ENCODE measurements at places on chromosomes 3 and 15.

- no peak for DNase-seq
These were observed 32.6 kb downstream of the PPCDC start for GRCh38 chr15:75056036-75056435.

DNA sequence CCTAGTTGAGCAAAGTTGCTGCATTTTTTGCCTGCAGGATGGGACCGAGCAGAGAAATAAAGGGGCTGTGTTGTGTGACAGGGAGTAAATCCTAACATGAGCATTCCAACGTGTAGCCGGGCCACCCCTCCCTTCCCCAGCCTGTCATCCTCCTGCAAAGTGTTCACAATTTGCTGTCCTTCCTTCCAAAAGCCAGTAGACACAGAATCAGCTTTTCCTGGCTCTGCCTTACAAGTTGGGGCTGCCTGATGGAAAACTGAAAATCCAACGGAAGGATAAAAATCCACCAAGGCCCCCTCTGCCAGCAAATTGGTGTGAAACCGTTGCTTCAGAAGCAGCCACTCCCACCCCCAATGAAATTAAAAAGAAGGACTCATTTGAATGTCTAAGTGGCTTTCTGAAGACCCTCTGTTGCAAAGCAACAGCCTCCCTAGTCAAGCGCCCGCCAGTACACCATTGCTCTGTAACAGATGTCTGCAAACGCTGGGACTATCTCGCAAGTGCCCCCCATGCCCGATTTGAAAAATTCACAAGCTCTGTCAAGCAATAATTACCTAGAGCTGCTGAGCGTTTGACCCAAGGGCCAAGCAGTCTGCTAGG, 665 bp downstream of the FRMD4B start:
- no peak for DNase-seq

DNA sequence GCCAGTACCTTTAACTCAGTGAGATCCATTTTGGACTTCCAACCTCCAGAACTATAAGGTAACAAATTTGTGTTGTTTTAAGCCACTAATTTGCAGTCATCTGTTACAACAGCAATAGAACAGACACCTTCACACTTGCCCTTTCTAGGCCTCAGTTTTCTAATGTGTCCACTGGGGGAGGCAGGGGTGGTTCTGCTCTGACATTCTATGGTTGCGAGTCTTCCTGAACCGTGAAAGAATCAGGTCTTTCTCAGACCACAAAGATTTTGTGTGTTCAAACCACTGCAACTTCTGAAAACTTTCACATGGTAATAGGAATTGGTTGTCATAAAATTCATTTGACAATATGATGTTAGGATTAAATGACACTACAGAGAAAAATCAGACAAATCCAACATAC, 26.8 kb upstream of the CSTA start:
- DNase-seq, result no peak

DNA sequence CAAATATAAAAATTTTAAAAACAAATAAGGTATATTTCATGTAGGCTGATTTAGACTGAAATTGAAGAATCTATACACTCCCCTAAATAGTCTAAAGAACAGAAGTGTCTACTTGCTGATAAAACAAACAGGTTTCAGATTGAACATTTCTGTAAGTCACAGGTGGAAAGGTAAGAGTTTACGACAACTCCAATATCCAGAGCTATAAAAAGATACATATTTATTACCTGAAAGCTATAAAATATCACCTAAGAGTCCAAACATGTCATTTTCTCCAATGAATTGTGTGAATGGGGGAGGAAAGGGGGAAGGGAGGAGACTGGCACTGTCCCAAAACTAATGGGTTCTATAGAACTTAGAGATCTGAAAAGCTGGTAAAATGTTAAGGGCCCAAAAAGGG, 26.1 kb downstream of the PPP1R2 start:
- no peak for DNase-seq

GRCh38 chr3:105976196-105976595, 107.4 kb upstream of the CBLB start:
- no peak for DNase-seq

- DNase-seq, result no peak
These were observed 209.4 kb upstream of the TGFBR2 start for GRCh38 chr3:30397030-30397429.

DNA sequence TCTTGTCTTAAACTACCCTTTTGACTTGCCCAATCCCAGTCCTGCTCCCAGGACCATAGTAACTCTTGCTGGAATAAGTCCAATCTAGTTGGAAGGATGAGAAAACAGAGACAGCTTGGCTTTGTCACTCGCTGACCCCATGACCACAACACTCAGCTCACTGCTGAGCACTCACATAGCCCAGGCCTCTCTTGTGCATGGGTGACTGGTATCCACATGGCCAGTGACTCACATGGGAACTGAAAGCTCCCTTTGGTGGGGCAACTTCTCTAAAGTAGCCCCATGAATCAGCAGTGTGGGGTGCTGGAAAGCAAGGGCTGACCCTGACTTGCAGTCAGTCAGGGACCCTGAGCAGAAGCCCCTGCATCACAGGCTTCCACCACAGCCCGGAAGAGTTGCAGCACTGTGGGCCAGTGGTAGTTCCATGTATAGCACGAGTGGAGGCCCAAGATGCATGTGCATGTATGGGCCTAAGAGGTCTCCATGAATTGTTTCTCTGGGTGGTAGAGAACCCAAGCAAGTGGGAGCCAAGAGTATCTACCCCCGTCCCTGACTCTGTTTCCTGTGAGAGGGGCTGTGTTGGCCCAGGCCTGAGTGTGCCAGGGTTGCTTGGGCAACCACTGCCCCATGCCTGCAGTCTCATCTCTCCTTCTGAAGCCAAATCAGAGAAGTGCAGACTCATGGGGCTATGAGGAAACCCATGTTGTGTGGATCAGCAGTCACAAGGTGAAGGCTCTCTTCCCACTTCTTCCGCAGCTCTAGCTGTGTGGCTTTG, 62.1 kb upstream of the XCR1 start:
- no peak for DNase-seq

- DNase-seq, result no peak
These were observed 9.7 kb downstream of the CCK start for GRCh38 chr3:42256135-42256819.

DNA sequence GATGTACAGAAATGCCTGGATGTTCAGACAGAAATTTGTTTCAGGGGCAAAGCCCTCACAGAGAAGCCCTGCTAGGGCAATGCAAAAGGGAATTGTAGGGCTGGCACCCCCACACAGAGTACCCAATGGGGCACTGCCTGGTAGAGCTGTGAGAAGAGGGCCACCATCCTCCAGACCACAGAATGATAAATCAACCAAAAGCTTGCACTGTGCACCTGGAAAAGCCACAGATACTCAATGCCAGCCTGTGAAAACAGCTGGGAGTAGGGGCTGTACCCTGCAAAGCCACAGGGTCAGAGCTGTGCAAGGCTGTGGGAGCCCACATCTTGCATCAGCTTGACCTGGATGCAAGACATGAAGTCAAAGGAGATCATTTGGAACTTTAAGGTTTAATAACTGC, 477.9 kb upstream of the NECTIN3 start:
- no peak for DNase-seq

DNA sequence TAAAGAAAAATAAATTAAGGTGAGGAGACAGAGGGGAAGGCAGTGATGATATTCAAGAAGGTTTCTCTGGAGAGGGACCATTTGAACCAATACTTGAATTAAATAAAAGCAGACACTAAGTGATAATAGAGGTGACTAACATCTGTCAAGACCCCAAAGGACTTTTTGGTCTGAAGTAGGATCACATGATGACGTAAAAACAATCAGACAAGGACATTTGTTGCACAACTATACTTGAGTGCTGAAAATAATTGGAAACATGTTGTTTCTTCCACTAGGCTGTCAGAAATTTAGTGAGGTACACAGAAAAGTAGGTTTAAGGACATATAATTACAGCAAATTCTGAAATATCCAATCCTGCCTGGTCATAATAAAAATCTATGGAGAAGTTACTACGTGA, 179.5 kb downstream of the WNT5A start:
- no peak for DNase-seq

- DNase-seq, result no peak
These were observed 7.7 kb downstream of the COL8A1 start for GRCh38 chr3:99646107-99646435.

GRCh38 chr15:88908123-88908522, 5.1 kb downstream of the MFGE8 start:
- DNase-seq, result no peak

GRCh38 chr15:57881361-57881760, 174.8 kb downstream of the POLR2M start:
- no peak for DNase-seq

- no peak for DNase-seq
These were observed 67.7 kb downstream of the VPS13C start for GRCh38 chr15:61992518-61992917.

GRCh38 chr15:58415636-58416035, 16.2 kb upstream of the LIPC start:
- DNase-seq, result no peak

DNA sequence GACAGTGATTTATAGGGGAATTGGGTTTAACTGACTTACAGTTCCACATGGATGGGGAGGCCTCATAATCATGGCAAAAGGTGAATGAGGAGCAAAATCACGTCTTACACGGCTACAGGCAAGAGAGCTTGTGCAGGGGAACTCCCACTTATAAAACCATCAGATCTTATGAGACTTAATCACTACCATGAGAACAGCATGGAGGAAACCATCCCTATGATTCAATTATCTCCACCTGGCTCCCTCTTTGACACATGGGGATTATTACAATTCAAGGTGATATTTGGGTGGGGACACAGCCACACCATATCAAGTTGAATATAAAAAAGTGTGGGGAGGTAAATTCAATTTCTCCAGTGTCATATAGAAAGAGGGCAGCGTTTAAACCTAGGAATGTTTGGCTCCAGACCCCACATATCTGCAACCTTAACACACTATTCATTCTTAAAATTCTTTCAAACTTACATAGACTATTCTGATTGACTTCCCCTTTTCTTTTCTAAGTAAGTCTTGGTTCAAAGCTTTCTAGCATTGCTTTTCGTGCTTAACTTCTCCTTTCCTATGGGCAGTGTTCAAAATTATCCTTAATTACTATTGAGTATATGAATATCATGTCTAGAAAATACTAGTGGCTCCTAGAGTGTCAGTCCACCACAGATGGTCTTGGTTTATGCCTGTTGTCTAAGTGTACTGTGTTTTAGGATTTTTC, 446.7 kb upstream of the GBE1 start:
- DNase-seq, result no peak

DNA sequence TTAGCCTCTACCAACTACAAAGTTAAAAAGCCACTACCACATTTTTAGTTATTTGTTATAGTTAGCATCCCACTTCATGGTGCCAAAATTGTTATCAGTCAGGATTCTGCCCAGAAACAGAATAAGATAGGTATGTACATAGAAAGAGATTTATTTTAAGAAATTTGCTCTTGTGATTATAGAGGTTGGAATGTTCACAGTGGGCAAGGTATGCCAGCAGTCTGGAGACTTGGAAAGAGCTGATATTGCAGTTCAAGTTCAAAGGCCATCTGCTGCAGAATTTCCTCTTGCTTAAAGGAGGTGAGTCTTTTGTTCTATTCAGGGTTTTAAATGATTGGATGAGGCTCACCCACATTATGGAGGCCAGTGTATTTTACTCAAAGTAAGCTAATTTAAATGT, 143.8 kb upstream of the POU1F1 start:
- DNase-seq, result no peak

- no peak for DNase-seq
These were observed 50.3 kb upstream of the PLSCR5 start for GRCh38 chr3:146655333-146655996.

DNA sequence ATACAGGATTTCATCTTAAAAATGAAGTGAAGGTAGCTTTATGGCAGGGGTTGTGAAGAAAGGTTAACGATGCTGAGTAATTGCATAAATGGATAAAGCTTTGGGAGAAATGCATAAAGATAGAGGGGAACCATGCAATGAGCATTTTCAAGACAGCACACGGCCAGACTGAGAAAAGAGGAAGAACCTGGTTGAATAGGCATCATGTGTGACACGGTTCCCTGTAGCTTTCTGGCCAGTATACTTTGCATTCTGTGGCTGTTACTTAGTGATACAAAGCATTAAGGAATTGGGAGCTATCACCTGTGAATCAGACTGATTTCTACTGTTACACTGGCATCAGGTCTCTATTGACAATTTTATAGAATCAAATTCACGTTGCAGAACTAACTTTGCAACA, 33.3 kb downstream of the NR2C2 start:
- no peak for DNase-seq

DNA sequence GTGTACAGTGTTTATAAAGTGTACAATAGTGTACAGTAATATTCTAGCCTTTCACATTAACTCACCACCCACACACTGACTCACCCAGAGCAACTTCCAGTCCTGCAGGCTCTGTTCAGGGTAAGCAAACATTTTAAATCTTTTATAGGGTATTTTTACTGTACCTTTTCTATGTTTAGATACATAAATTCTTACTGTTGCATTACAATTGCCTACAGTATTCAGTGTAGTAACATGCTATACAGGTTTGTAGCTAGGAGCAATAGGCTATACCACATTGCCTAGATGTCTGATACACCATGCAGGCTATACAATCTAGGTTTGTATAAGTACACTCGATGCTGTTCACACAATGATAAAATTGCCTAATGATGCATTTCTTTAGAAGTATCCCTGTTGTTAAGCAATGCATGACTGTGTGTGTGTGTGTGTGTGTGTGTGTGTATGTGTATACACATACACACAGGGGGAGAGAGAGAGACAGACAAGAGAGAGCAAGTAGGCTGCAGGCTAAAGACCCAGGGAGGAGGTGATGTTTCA, 72.5 kb upstream of the PRR23C start:
- no peak for DNase-seq

DNA sequence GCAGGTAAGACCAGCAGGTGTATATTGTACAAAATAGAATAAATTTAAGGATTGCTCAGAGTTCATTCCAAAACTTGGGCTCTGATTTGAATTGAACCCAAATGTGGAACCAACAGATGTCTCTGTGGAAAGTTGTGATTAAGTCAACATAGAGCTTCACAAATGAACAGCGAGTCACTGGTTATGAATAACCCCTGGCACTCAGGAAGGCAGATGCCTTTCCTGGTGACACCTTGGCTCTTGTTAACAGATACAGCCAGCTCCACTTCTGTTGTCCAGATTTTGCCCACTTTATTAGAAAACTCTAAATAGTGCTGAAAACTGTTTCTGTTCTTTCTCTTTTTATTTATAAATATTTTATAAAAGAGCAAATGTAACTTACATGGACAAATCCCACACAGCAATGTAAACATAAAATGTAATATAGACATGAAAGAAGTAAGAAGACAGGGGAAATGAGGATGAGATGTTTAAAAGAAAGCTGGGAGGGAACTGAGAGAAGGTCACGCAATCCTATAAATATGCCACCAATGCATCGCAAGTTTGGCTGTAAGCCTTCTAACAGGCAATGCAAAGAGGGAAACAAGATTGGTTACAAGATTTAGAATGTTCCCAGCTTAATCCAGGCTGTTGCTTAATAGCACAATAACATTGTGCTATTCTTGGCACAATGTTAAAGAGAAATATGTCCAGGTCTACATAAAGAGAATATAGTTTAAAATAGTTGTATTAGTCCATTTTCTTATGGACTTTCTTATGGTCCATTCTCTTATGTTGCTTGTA, 495.5 kb downstream of the TAFA4 start:
- no peak for DNase-seq

GRCh38 chr3:180358179-180358578, 243.8 kb upstream of the TTC14 start:
- DNase-seq, result no peak

- DNase-seq, result no peak
These were observed 81.2 kb downstream of the TLE3 start for GRCh38 chr15:70016511-70016994.

- DNase-seq, result no peak
These were observed 67.3 kb downstream of the DNAJB8 start for GRCh38 chr3:128399221-128399915.
